Hepatocyte (in vitro differentiated cells): ENCODE measurements at places on chromosomes 4 and X. TPM values are rescaled to one million over a fixed set of nuclear protein-coding genes. Genes with fewer than 3 reads are reported as not detected.
A peak's percentile ranks its signal among the peaks of the same experiment; 100 is the strongest.

DNA sequence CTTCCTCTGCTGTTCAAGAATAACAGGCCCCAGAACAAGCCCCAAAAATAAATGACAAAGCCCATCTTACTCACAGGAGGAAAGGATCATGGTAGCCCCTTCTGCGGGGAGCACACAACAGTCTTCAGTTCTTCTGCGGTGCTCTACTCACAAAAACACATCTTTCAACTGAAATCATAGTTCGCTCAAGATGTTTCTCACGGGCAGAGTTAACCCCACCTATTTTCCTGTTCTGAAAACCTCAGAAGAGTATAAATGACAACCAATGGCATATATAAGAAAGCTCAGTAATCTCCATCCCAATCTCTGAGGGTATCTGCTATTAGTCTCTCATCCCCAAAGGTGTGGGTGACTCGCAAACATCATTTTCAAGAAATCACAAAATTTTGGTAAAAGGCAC is at the start of gene TXK:
TXK (minus strand) TSS at position 170 of the 400 bp plus-strand sequence; CDS start at position 90, 80 bp downstream.
- no peak for DNase-seq

GRCh38 chrX:123590842-123591486 is 141.9 kb downstream of the THOC2 start:
- DNase-seq: peak; percentile 8

- no peak for DNase-seq
Observed at GRCh38 chr4:31807036-31807435, 1086.9 kb downstream of the PCDH7 start.

Gene TRIM75
- not detected in 2 replicates for polyA plus RNA-seq

DNA sequence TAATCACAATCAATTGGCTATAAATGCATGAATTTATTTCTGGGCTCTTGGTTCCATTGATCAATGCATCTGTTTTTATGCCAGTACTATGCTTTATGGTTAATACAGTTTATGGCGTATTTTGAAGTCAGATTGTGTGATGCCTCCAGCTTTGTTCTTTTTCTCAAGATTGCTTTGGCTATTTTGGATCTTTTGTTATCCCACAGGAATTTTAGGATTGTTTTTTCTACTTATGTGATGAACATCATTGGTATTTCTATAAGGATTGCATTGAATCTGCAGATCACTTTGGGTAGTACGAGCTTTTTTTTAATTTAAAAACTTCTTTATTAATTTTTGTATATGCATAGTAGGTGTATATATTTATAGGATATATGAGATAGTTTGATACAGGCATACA is 338.7 kb upstream of the IGFBP7 start:
- DNase-seq: no peak

- DNase-seq: no peak
Observed at GRCh38 chrX:41312786-41313185, 21.2 kb upstream of the DDX3X start.

DNA sequence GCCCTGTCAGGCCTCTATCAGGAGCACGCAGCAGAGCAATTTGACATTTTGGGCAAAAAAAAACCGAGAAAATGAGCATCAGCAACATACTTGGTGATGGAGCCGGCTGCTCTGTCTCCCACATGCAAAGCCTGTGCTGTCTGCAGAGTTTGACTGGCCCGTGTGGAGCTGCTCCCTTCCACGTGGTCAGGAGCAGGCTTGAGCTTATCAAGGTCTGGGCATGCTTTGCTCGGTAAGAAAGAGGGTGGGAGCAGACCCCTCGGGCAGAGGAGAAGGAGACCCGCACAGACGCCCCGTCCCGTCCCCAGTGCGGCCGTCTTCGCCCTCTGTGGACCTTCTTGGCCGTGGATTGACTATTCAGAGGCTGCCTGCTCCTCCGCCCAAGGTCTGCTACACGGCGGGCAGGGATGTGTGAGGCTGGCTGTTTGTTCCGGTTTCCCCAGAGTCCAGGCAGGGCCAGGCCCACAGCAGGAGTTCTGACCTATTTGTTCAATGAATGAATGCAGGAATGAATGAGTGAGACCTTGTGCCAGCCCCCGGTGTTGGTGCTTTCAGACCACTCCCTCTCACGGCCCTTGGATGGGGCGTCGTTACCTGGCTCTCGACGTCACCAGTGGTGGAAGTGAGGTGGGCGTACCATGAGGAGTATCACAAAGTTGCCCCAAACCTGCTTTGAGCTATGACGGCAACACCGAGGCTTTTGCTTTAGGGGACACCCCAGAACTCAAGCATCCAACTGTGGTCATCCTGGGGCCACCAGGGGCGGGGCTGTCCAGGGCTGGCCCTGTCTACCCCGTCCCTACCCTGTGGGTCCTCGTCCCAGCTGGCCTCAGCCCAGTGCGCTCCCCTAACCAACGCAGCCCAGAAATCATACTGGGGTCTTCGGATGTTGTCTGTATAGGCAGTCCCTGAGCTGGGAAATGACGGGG is 54.7 kb upstream of the ADRA2C start:
- DNase-seq: no peak

- DNase-seq: no peak
Observed at GRCh38 chrX:121150217-121150616, 102.8 kb downstream of the GLUD2 start.

Gene IRAK1
- polyA plus RNA-seq: 99.4 and 112 TPM in 2 replicates

Gene MUC7
- polyA plus RNA-seq: not detected in 2 replicates

Gene PRPS1
- polyA plus RNA-seq: 38.7 and 41.1 TPM in 2 replicates
